ENCODE measurements at places on chromosomes 12 and 14.

- DNase-seq, result no peak
These were observed 528.2 kb downstream of the MED13L start for GRCh38 chr12:115749071-115749841.

GRCh38 chr12:59716043-59716442 is 120.2 kb downstream of the SLC16A7 start:
- DNase-seq, result no peak

DNA sequence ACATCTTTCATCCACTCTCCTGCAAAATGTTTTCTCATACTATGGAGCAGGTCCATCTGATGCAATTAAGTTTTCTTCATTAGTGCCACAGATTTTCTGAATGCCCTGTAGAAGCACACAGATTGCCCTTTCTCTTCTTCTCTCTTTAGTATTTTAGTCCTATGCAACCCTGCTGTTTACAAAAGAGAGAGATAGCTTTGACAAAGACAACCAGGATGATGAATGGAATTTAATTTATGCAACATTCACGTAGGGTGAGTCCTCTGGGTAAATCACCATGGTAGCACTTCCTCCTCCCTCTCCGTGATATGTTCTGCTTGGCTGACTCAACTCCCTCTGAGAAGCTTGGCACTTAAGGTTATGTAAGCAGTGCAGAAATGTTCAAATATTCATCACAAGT is 400.9 kb upstream of the PDE3A start:
- peak; percentile 93 for DNase-seq

DNA sequence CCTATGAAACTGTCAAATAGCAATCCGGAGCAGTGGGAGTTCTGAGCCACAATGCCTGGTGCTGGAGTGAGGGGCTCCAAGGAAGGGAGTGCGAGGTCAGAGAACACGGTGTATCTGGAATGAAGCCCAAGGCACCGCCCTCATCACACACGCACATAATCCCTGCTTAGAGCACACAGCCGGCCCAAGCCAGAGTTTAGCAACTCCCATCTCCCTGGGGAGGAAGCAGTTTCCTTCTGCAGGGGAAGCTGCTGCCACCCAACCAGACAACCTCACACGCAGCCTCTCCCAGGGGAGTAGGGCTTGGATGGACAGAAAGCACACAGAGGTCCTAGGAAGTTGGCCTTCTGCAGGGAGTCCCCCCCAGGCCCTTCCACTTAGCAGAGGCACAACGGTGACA is 31.3 kb downstream of the ACTN1 start:
- DNase-seq, result no peak

All from EL (cell line).